ENCODE measurements at places on chromosomes 5 and 9.

GRCh38 chr9:79577969-79578723, 6.4 kb downstream of the TLE4 start:
- peak; percentile 22 for DNase-seq

GRCh38 chr9:113511047-113511521, 47.6 kb downstream of the RGS3 start:
- DNase-seq: no peak

- DNase-seq: no peak
Measured at GRCh38 chr9:77587851-77588250, 60.3 kb downstream of the GNA14 start.

DNA sequence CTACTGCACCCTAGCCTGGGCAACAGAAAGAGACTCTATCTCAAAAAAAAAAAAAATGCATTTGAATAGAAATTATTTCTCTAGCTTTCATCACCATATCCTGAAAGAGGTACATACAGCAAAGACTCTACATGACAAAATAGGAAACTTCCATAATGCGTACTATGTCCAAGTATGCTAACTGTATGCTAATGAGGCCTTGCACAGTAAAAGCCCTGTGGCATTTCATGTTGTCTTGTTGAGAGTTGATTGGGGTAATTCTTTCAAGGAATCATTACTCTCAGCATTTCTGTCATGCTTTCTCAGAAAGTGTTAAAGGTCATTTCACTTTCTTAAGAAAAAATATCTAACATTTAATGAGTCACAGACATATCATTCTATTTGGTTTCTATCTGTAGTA, 393.4 kb downstream of the CTNND2 start:
- no peak for DNase-seq

- DNase-seq: no peak
Measured at GRCh38 chr9:121780177-121781040, 129.0 kb downstream of the DAB2IP start.

DNA sequence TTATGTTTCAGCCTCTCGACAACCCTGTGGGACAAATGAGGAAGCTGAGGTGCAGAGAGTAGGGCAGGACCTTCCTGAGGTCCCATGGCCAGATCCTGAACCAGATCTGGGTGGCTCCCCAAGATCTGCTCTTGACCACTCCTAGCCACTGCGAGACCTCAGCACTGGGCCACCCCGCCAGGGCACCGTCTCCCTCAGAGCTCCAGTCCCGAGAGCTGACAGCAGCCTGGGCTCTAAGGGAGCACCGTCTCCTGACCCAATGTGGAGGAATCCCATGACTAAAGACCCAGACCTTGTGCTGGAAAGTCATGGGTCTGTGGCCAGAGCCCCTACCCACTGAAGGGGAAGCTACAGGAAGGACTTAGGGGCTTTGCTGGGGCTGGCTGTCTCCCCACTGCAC, 4.5 kb upstream of the LMX1B start:
- DNase-seq: no peak

GRCh38 chr5:181114844-181115778, 15.9 kb downstream of the OR2V1 start:
- DNase-seq: no peak
